ENCODE measurements at places on chromosomes 3 and 15.

DNA sequence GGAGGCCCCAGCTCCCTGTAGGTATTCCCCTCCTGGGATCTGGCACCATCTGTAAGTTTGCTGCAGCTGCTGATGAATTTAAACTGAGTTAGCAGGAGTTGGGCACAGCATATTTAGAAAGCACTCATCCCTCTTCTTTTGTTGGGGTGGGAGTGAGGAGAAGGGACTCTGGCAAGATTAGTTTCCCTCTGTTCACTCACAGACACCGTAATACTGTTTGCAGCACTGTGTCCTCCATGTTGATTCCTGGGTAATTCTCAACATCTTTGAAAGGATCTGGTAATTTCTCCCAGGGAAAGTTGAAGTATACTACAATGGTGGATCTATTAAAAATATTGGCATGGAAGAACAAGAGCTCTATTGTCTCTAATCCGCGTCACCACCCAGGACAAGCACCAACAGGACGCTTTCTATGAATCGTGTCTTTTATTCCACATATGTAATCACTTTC lies 173.3 kb downstream of the RBMS3 start:
- no peak for DNase-seq

DNA sequence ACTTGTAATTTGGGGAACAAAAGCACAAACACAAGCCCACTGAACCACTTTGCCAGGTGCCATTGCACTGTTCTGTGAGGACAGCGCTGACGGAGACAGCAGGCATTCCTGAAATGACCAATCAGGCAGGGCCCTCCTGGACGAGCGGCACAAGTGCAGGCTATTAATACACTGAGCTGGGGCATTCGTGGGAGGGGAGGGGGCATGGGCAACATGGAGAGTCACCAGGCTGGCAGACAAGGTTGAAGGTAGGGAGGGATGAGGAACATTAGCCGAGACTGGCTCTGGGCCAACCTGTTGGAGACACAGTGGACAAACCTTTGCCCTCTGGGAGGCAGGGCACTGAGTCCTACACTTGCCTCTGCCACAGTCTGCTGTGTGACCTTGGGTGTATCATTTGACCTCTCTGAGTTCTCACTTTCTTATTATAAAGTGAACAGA lies 45.6 kb downstream of the NOX5 start:
- DNase-seq, result no peak

DNA sequence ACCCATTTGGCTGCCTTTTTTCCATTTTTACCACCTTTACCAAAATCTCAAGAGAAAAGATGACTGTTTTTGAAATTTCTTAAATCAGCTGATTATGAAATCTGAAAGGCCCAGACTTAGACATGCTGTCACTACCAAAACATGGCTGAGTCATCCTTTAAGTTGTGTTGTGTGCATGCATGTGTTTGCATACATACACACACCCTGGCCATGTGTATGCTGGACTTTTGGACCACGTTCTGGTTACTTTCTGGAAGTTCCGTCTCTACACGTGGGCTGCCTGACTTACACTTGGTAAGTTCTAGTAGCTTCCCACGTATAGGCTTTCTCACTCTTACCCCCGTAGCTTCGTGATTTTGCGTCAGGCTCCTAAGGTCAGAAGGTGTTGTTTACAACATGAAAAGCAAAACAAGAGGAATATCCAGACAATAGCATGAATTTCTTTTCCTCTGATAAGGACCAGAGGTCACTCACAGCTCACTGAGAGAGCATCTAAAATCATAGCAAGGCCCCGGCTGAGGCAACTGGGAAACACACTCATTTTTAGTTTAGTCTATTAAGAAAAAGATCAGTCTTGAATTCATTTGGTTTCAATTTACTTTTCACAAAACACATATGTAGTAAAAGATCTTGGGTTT lies 62.4 kb downstream of the COL8A1 start:
- DNase-seq, result no peak

GRCh38 chr15:29103824-29104565 lies 165.6 kb downstream of the NSMCE3 start:
- no peak for DNase-seq

- DNase-seq, result no peak
Measured at GRCh38 chr3:147945968-147946519, 536.9 kb downstream of the ZIC1 start.

- DNase-seq, result no peak
Measured at GRCh38 chr15:73233623-73234022, 135.1 kb downstream of the HCN4 start.

DNA sequence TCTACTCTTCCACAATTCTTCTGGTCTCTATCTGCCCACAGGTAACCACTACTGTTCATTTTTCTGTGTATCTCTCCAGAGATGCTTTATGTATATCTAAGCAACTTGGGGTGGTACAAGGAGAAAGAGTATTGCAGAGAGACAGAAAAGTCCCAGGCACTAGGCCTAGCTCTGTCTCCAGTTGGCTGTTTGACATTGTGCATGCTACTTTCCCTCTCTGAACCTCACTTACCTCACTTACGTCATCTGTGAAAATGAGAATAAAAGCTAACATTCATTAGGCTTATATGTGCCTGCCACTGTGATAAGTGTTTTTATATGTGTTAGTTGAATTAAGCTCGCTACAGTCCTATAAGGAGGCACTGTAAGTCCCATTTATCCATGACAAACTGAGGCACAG lies 76.7 kb upstream of the RNU6-1 start:
- DNase-seq, result no peak

- DNase-seq, result no peak
Measured at GRCh38 chr3:6680119-6680806, 180.7 kb upstream of the GRM7 start.

- DNase-seq, result no peak
Measured at GRCh38 chr3:52289747-52290595, 2.3 kb downstream of the GLYCTK start.

- no peak for DNase-seq
Measured at GRCh38 chr3:164250923-164251322, 827.4 kb downstream of the SI start.

GRCh38 chr3:133742351-133743091 lies 3.7 kb upstream of the TF start:
- no peak for DNase-seq

DNA sequence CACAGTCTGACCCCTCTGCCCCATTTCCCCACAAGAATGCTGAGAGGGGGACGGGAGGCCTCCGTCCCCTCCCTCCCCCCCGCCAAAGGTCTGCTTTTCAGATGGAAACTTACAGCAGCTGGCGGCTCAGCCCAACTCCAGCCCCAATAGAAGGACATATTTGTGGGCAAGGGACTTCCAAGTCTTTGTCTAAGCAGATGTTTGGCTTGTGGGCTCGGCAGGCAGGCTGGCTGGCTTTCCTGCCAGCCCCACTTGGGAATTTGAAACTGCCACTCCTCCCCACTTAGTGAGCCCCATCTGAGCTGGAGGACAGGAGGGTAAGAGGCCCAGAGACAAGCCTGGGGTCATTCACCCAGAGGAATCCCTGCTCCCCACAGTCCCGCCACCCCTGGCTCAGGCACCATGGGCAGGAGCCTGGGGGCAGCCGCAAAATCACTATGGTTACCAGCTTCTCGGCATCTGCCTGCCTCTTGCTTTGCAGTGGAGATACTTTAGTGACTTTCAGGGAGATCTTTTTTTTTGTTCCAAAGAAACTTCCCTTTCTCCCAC lies 53.6 kb downstream of the LMCD1 start:
- DNase-seq, result no peak

- DNase-seq, result no peak
Measured at GRCh38 chr3:65371053-65371452, 667.7 kb downstream of the MAGI1 start.

DNA sequence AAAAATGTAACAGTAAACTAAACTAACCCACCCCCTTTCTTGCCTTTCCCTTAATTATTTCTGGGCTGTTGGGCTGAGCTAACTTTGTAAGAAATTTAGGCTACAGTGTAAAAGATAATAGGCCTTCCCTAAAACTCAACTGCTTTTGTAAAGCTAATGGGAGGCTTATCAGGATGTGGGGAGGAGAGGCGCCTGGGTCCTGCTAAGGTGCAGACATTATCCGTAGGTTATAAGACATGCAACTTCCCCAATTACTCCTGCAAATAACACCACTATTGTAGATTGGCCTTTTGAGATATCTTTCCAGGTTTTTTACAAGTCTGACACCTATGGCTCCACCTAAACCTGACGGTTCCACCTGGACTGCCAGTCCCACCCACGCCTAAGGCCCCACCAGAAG lies 88.3 kb downstream of the NPAP1 start:
- DNase-seq, result no peak

GRCh38 chr15:74179983-74180880 lies 6.7 kb downstream of the ISLR start:
- no peak for DNase-seq

DNA sequence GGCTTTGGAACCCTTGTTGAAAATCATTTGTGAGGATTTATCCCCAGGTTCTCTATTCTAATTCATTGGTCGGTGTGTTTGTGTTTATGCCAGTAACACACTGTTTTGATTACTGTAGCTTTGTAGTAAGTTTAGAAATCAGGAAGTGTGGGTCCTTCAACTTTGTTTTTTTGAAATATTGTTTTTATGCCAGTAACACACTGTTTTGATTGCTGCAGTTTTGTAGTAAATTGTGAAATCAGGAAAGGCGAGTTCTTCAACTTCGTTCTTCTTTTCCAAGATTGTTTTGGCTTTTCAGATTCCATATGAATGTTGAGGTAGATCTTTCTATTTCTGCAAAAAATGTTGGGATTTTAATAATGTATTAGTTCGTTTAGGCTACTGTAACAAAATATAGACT lies 314.6 kb downstream of the RPLP1 start:
- DNase-seq, result no peak

DNA sequence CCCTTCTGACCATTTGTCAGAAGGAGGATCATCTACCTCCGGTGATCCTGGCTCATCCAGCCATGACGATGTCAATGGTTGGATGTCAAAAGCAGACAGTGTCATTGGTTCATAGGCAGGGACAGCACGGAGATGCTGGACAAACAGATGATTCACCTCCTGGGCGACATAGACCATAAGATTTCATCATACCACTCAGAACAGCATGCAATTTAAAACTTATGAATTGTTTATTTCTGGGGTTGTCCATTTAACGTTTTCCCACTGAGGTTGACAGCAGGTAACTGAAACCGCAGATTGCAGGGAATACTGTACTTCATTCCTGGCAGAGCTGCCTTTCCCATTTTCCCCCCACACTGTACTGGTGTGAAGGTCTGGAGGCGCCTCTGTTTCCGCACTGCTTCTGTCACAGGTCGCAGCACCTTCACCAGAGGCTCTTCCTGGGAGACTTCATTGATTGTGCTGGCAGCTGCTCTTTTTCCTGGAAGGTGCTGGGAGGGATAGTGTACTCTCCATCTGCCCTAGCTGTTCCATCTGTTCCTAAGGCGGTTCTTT lies 32.5 kb upstream of the TMOD3 start:
- no peak for DNase-seq

DNA sequence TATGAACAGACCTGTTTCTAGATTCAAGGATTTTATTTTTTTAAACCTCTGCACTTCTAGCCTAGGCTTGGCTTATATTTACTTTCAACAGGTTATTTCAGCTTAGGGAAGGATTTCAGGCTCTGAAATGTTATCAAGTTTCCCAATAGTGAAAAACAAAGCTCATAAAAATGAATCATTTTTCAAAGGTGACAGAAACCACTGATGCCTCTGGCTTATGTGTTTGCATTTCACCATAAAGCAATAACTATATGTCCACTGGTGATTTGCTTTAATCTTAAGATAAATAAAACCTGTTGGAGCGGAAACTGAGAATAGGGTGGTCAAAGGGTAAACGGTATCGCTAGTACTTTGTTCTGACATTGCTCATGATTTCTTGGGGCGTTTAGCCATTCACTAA lies 141.2 kb upstream of the LRIG1 start:
- DNase-seq, result no peak

DNA sequence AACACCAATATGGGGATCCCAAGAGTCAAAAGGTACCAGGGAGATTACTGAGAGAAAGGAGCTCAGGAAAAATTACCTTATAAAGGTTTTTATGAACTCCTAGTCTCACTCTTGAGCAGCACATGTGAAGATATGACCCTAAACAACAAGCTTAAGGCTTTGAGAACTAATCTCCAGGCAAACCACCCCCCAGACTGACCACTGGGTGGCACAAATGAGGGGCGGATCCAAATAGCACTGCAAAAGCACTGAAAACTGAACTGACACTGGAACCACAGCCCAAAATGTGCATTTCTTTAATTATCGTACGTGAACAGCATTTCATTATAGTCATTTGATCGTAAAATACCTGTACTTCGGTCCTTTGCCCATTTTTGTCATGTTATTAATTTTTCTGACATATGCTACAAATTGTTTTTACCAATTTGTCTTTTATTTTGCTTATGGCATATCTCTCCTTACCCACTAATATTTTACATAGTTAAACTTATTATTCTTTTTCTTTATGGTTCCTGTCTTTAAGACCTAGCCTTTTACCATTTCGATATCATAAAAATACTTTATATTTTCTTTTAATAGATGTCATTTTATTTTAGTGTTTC lies 31.5 kb upstream of the TFDP2 start:
- peak; percentile 2 for DNase-seq

- peak; percentile 25 for DNase-seq
Measured at GRCh38 chr15:74631935-74632560, 16.4 kb downstream of the CLK3 start.

- no peak for DNase-seq
Measured at GRCh38 chr3:52004163-52004787, 8.6 kb upstream of the RPL29 start.

DNA sequence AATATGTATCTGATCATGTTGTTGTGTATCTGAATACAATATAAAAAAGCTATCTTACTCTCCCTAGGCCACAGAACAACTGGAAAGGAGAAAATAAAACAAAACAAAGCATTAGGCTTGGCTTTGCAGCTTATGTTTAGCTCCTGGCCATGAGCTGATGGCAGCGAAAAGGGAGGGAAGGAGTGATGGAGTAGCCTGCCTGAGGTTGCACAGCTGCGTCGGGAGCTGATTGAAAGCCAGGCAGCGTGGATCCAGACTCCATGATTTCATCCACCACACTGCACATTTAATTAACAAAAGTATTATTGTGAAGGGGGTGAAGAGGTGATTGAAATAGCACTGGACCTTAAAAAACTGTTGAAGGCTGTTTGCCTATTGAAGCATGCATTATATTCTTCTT lies 212.2 kb downstream of the GABRG3 start:
- DNase-seq, result no peak

DNA sequence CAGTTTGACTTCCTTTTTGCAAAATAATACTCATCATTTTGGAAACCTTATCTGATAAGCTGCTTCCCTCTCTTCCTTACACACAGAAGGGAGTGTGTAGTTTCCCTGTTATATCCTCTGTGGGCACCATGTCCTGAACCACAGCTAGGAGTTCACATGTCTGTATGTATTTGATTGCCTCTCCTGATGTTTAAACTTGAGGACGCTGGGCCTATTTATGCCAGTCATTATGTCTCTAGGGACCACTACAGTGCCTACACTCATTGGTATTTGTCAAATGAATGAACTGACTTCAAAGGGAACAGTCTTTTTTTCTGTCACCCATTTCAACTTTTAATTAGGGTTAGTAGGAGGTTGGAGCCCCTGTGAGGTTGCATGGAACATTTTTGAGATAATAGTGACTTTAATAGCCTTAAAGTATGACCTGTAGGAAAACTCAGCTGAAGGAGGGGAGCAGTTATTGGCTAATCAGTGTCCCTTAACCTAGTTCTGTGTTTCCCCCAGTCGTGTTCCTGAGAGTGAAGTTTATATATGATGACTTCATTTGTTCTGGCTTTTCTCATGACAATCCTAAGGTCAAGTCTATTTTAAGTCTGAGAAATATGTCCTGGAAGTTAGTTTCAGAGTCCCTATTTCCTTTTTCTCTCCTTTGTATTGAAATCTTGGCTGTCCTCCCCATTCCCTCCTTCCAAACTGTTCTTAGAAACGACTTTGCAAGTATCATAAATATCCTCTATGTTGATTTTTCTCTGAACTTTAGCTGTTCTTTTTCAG lies 28.9 kb downstream of the PDE8A start:
- no peak for DNase-seq
